ENCODE measurements at places on chromosomes 11 and 22.

GRCh38 chr11:91796999-91797398 is 427.6 kb upstream of the FAT3 start:
- no peak for DNase-seq

DNA sequence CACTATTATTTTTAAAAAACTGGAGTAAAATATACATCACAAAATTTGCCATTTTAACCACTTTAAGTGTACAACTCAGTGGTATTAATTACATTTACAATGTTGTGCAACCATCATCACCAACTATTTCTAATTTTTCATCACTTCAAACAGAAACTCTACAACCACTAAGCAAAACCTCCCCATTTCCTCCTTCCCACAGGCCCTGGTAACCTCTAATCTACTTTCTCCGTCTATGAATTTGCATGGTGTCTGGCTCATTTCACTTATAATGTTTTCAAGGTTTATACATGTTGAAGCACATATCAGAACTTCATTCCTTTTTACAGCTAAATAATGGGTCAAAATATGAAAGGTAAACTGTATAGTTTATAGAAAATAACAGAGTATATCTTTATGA is 24.4 kb downstream of the DDI1 start:
- no peak for DNase-seq

DNA sequence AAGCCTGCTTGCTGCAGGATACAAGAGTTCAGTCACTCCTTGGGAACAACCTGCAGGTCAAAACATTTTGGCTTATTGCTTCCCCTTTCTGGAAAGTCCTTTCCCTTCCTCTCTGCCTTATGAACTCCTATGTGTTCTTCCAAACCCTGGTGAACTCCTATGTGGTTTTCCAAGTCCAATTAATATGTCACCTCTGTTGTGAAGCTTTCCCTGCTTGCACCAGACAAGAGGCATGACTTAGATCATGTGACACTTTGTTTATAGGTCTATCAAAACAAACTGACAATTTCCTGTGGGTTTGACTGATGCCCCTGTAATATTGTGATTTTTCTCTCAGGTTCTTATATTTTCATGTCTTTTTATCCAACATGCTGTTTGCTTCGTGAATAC is 64.2 kb downstream of the ENDOD1 start:
- no peak for DNase-seq

- no peak for DNase-seq
Measured at GRCh38 chr22:24400726-24401596, 26.4 kb upstream of the ADORA2A start.

GRCh38 chr11:13205486-13205885 is 72.1 kb upstream of the BMAL1 start:
- DNase-seq = no peak

- no peak for DNase-seq
Measured at GRCh38 chr11:121802542-121802941, 313.5 kb downstream of the BLID start.

Data from stimulated activated CD4-positive, alpha-beta T cell treated with anti-CD3 and anti-CD28 coated beads, Interleukin-12 subunit alpha, Interleukin-12 subunit beta, amount 100 ng/mL, for 24 hours (primary cell).